ENCODE measurements at places on chromosomes 3 and 15. TPM values are rescaled to one million over a fixed set of nuclear protein-coding genes. Genes with fewer than 3 reads are reported as not detected.

P2RY1 gene
- total RNA-seq = 5.1 TPM

CATSPER2 gene
- 3.2 TPM for total RNA-seq

GRCh38 chr3:134597390-134597970, 53.3 kb downstream of the KY start:
- no peak for DNase-seq

GRCh38 chr3:64140651-64141050, 84.6 kb downstream of the PRICKLE2 start:
- no peak for DNase-seq

GRCh38 chr3:152380043-152380442, 111.3 kb downstream of the MBNL1 start:
- DNase-seq = no peak

- DNase-seq = peak; percentile 83
Observed at GRCh38 chr15:75661100-75661755, 13.5 kb downstream of the SNX33 start.

DNA sequence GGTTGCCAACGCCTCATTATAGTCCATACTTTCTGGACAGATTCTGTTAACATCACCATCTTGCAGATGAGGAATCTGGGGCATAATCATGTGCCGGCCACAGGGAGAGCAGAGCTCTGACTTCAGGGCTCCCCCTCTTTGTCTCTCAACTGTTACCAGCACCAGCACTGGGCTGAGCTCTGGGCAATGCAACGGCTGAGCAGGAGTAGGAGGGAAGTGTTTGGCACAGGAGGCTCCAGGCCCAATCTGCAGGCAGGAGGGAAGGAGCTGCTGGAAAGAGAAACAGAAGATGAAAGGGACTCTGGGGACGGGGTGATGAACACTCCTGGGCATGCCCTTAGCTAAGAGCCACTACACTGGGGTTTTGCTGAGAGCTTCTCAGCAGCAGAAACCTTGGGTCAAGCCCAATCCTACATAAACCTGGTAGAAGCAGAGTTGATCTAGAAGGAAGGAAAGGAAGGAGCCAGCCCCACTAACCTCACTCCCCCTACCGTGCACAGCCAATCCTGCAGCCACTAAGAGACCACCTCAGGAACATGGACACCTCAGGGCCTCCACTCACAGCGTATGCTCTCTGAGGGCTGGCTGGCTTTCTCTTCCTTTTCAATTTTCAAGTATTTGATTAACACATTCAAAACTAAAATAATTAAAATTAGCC, 73.1 kb upstream of the SPATA12 start:
- DNase-seq = no peak
